MG63 (cell line): ENCODE measurements at places on chromosomes 4 and X. TPM values are rescaled to one million over a fixed set of nuclear protein-coding genes. Genes with fewer than 3 reads are reported as not detected.
A peak's percentile ranks its signal among the peaks of the same experiment; 100 is the strongest.

- DNase-seq: no peak
These were observed 269.0 kb upstream of the CXXC4 start for GRCh38 chr4:104763554-104764222.

GRCh38 chrX:135009838-135010237 is 12.5 kb downstream of the RTL8B start:
- DNase-seq: no peak

GRCh38 chr4:96146686-96147085 is 306.8 kb downstream of the PDHA2 start:
- no peak for DNase-seq

DNA sequence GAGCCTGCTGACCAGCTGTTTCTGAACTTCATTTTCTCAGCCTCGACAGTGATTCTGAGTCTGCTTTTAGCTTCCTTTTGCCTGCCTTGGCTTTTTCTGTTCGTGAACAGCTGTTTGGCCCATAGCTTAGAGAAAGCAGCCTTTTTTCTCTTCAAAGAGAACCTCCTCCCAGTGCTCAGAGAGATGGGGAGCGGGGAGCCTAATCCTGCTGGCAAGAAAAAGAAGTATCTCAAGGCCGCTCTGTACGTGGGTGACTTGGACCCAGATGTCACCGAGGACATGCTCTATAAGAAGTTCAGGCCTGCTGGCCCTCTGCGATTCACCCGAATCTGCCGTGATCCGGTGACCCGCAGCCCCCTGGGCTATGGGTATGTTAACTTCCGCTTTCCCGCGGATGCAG is 756 bp downstream of the PABPC5 start:
- no peak for DNase-seq

CNGA2 gene
- not detected in 2 replicates for total RNA-seq

DNA sequence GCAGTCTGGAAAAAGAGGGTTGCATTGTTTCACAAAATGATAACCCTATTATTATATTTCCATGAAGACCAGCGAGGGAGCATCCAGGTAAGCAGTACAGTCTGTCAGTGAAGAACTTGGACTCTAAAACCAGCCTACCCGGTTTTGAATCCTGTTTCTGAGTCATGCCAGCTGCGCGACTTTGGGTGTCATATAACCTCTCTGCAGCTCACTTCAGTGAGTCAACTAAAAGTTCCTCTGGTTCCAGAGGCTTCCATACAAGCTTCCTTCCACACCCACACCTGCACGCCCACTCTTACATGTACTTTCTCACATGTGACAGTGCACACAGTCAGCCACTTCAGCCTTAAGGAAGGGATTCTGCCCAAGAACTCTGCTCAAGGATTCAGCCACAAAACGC is 49.8 kb upstream of the PRPS2 start:
- DNase-seq: no peak

- DNase-seq: no peak
These were observed 878.1 kb downstream of the RAPGEF2 start for GRCh38 chr4:159980826-159981468.

GRCh38 chr4:8725845-8726244 is 133.3 kb downstream of the CPZ start:
- no peak for DNase-seq

- peak; percentile 91 for DNase-seq
These were observed at the start of gene NKX6-1 for GRCh38 chr4:84498935-84499623. Gene NKX6-1 (minus strand): TSS chr4:84499292. CDS start chr4:84498228, 1,064 bp downstream.

SLC4A4 gene
- 1.1 and 6.7 TPM in 2 replicates for total RNA-seq

GRCh38 chr4:174629265-174629664 is 107.0 kb upstream of the HPGD start:
- DNase-seq: no peak

DNA sequence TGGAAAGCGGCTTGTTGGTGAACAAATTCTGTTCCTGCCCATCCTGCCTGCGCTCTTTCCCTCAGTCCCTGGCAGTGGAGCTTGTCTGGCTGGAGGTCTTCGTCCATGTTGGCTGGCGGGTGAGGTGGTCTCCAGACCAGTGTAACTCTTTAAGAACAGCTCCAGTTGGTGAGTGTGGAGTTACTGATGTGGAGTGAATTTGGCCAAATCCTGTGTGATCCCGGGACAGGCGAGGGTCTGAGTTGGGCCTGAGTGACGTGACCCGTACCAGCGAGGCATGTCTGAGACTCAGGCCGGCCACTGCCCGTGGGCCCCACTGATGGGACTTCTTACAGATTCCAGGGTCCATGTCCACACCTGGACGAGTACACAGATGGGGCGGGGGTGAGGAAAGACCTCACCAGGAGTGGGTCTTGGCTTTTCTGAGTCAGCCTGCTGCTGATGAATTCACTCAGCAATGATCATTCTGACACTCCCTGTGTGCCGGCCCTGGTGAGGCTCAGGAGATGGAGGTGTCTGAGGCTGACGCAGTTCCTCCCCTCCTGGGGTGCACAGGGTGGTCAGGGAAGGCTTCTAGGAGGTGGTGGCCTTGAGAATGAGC is 45.5 kb downstream of the PSAPL1 start:
- DNase-seq: no peak

DNA sequence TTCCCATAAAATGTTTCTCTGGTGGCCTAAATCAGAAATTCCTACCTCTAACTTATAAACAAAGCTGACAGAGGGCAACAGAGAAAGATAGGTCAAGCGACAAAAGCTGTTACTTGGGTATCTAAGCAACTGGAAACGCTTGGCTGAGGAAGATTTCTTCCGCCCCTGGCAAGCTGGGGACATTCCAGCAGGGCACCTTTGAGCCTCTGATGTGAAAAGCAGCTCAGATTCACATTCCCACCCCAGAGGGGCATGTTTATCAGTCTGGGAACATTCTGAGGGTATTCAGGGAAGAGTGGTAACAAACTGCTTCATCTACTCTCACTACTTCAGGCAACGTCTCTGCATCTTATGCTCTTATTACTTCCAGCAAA is 3.5 kb upstream of the CDS1 start:
- no peak for DNase-seq

GRCh38 chr4:76585272-76585671 is 150.2 kb downstream of the SHROOM3 start:
- no peak for DNase-seq

GRCh38 chr4:94926936-94927335 is 169.2 kb downstream of the BMPR1B start:
- no peak for DNase-seq

COX18 gene
- 17.8 and 18.2 TPM in 2 replicates for total RNA-seq

GRCh38 chr4:152696764-152697261 is 17.0 kb upstream of the TMEM154 start:
- no peak for DNase-seq

CLIC2 gene
- total RNA-seq: 0.10 and 0.30 TPM in 2 replicates

DNA sequence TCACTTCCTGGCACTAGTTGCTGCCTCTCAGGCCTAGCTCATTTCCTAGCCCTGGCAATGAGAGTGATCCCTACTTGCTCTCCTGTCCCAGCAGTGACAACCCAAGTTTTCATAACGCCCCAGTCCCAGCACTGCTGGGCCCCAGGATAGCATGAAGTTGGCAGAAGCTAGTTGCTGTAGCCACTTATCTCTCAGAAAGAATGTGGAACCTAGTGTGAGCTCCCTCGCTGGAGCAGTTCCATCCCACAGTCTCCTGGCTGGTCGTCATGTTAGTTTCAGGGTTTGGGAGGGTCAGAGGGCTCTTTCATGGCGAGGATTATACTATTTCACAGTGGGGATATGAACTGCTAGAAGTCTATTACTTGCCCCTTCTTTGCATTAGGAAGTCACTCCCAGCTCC is 5.1 kb downstream of the PF4 start:
- peak; percentile 44 for DNase-seq

DNA sequence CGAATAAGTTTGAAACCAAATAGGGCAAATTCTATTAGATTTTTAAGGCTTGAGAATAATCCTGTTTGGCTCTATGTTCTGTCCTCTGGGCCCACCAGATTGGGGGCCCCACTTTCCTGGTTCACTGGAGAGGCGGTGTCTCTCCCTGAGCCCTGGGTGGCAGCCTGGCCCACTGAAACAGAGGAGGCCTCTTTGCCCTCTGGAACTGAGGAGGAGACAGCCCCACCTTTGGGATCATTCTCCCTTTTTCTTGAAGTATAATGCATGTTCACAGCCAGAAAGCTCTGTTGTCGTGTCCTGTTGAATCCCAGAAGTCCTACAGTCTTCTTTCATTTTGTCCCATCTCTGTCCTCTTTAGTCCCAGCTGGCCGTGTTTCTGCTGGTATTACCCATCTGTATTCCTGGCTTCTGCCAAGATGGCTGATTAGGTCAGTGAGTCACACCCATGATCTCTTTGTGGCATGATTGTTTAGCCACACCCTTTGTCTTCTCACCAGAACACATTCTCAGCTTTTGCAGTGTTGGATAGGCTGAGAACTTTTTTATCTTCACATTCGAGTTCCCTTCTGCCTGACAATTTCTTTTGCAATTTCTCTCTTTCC is 8.1 kb upstream of the TBC1D25 start:
- peak; percentile 71 for DNase-seq

GRCh38 chr4:186904101-186904500 is 180.4 kb upstream of the FAT1 start:
- DNase-seq: no peak

DNA sequence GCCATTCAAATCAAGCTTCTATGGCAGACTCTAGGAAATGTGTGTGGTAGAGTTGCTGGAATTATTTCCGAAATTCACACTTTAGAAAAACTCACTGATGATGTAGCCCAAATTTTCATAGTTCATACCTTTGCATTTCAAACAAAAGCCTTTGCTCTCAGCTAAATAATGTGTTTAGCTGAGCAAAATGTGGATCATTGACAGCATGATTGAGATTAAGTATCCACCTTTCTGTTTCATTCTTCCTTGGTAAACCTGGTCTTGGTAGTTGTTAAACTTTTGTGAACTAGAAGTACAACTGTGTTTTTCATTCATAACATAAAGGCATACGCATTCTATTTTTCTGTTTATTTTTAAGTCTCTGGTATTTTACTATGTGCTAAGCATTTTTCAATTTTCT is 7.2 kb downstream of the PCDH7 start:
- DNase-seq: no peak

- DNase-seq: no peak
These were observed 2.8 kb downstream of the ACSL1 start for GRCh38 chr4:184823014-184823413.

JAKMIP1 gene
- not detected in 2 replicates for total RNA-seq

GRCh38 chr4:147423229-147423628 is 57.7 kb upstream of the EDNRA start:
- no peak for DNase-seq

GRCh38 chr4:39933671-39934590 is 43.8 kb downstream of the PDS5A start:
- no peak for DNase-seq

DNA sequence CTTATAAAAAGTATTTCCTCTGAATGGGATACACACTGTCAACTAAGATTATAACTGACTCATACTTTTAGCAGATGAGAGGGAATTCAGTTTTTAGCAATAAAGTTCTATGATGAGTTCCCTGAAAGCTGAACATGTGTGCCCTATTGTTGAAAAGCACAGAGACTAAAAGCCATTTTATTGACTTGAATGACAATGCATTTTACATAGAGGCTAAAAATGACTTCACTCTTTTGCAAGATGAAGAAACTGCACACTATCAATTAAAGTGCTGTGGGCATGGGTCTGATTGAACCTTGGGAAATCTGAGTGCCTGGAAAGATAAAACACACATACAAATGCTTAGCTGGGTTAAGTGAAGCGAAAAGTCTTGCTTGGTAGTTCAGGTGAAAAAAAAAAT is 633.4 kb downstream of the PDHA2 start:
- DNase-seq: no peak

DNA sequence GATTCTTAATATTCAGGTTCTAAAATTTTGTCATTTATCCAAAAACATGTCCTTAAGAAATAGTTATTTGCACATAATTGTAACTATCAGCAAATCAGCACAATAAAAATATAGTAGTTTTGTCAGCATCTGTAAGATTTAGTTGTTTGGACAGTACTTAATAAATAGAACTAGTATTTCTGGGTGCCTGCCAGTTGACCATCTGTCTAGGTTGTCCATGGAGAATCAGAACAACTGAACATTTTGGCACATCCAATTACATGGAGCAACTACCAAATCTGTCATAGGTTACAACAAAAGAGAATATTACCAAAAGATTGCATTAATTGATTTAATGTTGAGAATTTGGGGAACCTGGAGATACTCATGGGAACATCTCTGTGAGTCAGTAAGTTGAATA is 305.5 kb upstream of the TACR3 start:
- no peak for DNase-seq

GRCh38 chr4:7787067-7787466 is 152.6 kb downstream of the AFAP1 start:
- DNase-seq: no peak

DNA sequence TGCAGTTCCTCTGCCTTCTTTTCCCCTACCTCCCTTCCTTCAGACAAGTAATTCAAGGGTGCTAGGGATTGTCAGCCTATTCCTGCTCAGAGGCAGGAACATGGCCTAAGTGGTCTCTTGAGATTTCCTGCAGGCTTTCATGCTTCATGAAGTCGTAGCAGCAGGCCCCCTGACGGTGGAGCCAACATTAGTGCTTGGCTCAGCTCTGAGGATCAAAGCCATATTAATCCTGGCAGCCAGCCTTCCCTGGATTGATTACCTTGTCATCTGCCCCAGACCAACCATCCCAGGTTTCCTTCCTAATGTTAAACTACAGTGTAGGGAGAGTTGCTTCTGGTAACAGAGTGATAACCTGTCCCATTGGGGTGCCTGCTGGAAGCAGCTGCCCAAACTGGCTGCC is 84.1 kb downstream of the SLC16A2 start:
- DNase-seq: no peak

DNA sequence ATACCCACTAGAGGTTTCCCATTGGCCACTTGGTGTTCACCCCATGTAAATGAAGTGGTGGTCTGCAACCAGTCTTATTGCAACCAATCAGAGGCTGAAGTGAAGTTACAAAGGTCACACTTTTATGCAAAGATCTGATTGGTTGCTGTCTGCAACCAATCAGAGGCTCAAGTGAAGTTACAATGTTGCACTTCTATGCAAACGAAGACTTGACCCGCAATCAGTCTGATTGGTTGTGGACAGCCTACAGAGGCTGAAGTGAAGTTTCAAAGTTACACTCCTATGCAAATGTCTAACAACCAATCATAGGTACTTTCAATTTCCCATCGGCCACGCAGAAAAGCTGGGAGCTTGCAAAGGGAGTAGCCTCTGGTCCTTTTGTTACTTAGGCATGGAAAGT is 22.3 kb upstream of the XPNPEP2 start:
- DNase-seq: no peak

GRCh38 chr4:79528241-79528706 is 120.2 kb upstream of the GK2 start:
- peak; percentile 2 for DNase-seq

- no peak for DNase-seq
These were observed 134.0 kb downstream of the HTR2C start for GRCh38 chrX:114717921-114718320.

SPATA18 gene
- 0.02 TPM in 1 of 2 replicates, not detected in the other for total RNA-seq
